ENCODE measurements at places on chromosomes 5 and 9.

DNA sequence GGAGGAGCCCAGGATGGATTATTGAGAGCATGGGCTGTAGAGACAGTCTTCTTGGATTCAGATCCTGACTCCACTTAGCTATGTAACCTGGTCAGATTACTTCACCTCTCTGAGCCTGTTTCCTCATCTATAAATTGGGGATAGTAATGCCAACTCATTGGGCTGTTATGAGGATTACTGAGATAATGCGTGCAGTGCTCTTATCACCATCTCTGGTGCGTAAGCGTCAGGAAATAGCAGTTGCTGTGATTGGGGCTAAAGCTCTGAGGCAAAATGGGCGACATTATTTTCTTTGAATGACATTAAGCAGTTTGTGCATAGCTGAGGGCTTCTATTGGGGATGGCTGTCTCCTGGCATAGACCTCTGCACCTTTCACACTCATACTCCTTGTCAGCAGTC lies 995 bp upstream of the MSMP start:
- DNase-seq: no peak

DNA sequence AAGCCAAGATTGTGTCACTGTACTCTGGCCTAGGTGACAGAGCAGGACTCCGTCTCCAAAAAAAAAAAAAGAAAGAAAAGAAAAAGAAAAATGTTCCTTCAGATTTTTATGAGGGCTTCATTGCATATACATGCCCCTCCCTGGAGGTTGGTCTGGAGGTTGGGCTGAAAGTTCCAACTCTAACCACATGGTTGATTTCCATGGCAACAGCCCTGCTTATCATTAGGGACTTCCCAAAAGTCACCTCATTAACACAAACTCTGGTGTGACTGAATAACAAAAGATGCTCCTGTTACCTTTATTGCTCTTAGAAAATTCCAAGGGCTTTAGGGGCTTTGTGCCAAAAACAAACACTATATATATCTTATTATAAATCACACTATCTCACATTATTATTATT lies 113.8 kb downstream of the TMC1 start:
- no peak for DNase-seq

- no peak for DNase-seq
Measured at GRCh38 chr9:93245437-93245970, 61.6 kb downstream of the WNK2 start.

- peak; percentile 35 for DNase-seq
Measured at GRCh38 chr5:150272531-150272930, 17.0 kb downstream of the CAMK2A start.

Measured in hippocampal formation (tissue), 2 donors.